Activated T-helper 1 cell treated with anti-CD3 and anti-CD28 coated beads, Interleukin-2, amount 50 U/mL, for 16 hours (primary cell): ENCODE measurements at places on chromosomes 11 and 22.

DNA sequence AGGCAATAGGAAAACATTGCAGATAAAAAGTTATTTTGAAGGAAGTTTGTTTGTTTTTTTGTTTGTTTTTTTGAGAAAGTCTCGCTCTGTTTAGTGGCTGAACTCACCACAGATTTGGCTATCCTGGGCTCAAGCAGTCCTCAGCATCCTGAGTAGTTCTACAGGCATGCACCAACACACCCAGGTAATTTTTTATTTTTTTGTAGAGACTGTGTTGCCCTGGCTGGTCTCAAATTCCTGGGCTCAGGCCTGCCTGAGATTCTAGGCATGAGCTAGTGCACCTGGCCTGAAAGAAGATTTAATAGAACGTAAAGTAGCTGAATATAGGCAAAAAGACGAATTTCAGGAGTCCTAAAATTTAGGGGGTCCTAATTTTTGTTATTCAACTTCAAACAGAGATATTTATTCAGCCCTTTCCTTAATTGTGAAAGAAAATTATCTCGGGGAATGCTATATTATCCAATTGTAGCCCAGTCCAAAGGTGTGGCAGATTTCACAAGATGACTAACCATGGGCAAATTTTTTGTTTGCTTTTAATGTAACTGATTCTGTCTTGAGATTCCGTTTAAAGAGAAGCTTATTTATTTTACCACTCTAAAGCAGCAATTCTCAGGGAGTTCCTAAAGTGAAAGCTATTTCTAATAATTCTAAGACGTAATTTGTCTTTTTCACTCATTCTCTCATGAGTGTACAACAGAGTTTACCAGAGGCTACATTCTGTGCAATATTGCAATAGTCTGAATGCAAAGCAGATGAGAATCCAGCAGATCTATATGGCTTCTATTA lies 940 bp downstream of the IL18 start:
- no peak for DNase-seq

DNA sequence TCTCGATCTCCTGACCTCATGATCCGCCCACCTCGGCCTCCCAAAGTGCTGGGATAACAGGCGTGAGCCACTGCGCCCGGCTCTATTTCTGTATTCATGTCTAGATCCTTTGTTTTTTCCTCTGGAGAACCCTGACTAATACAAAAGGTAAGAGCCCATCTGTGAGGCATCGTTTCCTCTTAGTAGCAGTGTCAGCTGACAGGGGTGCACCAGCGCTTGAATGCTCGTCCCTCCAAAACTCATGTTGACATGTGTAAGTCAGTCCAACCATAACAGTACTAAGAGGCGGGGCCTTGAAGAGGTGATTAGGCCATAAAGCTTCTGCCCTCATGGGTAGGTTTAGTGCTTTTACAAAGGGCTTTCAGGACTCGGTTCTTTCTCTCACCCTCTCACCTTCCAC lies 470.1 kb upstream of the B3GAT1 start:
- DNase-seq, result no peak

DNA sequence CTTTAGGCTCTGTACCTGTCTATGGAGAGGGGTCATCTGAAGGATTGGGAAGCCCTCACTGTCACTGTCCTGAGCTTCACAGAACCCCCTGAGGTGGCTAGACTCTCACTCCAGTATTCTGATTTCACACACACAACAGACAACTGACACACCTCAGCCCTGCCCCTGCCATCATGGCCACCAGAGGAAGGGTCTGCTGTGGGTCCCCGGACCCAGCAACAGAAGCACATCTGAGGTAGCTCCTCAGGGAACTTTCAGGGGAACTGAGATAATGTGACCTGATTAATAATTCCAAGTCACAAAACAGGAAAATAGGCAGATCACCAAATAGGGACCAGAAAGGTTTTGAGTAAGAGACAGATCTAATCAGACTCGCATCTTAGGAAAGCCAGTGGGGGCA lies 7.5 kb upstream of the C22orf39 start:
- DNase-seq, result no peak

DNA sequence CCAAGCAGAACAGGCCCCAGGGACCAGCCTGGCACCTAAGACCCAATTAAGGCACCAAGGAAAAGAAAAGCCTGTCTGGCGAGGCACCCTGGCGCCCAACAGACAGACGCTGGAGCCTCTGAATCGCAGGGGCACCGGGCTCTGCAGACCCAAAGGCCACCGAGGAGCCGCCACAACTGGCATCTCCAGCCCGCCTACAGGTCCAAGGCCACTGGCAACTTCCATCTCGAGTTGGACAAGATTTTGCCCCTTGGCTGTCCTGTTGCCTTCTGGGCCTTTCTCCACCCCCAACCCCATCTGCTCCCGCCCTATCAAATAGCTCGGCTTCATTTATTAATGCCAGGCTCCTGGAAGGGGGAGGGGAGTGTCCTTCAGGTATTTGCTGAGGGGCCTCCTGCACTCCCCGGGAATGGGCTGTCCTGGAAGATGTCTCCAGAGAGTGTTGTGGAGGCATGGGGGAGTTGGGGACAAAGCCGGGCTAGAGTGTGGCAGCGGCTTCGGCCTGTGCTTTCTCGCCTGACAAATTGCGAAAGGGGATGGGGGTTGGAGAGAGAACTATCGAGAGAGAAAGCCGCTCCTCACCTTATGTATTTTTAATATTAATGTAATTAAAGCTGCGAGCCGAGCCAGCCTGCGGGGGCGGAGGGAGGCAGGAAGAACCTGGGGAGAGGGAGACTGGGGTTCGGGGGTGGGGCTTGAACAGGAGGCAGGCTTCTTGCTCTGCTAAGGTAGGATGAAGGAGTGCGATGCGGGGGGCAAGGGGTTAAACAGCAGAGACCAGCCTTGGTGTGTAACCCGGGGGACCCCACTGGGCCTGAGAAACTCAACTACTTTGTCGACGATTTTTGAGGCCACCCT lies 2.0 kb downstream of the DSCAML1 start:
- no peak for DNase-seq

DNA sequence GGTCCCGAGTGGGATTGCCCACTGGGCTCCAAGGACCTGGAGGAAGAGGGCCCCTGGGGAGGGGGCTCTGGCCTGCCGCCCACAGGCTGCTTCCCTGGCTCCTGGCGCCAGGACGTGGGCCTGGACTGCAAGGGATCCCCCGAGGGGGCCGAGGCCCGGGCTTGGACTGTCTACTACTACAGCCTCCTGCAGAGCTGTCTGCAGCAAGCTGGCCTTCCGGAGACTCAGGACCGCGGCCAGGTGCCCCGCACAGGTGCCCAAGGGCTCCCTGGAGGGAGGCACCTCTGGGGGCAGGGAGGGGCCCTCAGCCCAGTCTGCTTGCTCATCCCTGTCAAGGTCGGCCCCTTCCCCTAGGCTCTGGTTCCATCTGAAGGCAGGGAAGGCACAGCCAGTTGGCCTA lies 1.9 kb downstream of the CARNS1 start:
- DNase-seq, result no peak

DNA sequence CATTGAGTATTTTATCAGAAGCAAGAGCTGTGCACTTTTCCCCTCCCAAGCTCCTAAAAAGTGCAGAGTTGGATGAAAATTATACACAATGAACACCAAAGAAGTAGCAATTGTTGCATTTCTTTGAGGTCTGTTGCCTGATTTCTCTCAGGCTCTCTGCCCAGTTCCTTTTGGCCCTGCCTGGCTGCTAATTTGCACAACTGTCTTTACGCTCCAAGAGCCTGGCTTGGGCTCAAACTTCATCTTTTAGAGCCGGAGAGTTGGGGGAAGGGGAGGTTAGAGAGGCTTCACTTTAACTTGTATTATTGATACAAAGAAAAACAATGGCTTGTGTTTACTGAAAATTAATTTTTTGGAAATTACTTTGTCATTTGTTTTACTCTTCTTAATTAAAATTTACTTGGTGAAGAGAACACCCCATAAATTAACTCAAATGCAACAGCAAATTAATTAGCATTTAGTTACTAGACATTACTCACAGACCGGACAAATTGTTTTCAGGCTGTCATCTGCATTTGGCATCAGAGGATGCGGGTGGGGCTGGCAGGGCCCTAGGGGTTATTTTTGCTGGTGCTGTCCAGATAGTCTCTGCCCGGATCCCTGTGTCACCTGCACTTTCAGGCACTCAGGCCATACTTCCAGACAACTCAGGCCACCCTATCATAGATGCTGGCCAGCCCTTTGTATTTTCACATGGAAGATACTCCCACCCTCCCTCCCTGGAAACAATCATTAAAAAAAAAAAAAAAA lies 407.3 kb downstream of the NXPE2 start:
- no peak for DNase-seq

GRCh38 chr22:30332551-30332950 lies 5.8 kb upstream of the TBC1D10A start:
- DNase-seq, result no peak

GRCh38 chr22:45702981-45703380 lies 31.3 kb downstream of the ATXN10 start:
- DNase-seq, result no peak

GRCh38 chr11:99571094-99571493 lies 550.3 kb downstream of the CNTN5 start:
- DNase-seq, result no peak

- no peak for DNase-seq
Observed at GRCh38 chr11:35605706-35606105, 12.6 kb upstream of the FJX1 start.

DNA sequence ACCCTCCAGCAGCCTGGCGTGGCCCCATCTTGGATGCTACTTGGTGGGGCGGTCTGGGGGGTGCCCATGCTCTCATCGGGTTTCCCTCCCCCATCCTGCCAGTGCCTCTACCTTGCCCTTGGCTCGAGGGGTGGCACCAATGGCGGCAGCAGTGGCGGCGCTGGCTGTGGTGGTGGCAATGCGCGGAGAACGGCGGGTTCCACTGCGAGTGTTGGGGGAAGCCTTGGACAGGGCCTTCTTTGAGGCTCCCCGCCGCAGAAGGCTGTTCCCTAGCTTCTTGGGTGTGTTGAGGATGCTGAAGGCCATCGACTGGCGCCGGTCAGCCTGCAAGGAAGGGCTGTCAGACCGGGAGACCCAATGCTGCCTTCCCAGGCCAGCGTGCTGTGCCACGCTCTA lies 5.1 kb downstream of the IL18BP start:
- no peak for DNase-seq

DNA sequence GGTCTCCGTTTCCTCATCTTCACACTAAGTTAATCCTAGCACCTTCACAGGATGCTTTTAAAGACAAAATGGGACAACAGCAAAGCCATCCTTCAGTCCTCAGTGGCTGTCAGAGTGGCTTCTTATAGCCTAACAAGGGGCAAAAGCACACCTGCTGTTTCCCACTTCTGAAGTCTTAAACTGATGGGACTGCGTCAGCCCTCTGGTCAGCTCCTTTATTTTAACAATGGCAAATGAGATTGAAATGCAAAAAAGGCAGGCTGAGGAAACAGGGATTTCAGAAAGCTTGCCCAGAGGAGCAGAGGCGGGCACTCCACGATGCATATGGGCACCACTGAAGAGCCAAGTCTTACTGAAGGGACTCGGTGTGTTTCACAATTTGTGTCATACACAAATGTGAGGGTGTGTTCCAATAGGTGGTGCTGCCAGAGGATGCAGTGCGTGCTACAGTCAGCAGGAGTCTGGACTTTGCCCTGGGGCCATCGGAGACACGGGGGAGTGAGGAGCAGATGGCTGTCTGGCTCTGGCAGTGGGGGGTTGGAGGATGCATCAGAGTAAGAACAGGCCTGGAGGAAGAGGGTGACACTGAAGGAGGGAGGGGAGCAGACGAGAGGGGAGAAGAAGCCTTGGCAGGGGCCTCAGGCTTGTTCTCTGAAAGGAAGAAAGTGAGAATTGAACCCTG lies 47.3 kb downstream of the TENM4 start:
- DNase-seq, result no peak

DNA sequence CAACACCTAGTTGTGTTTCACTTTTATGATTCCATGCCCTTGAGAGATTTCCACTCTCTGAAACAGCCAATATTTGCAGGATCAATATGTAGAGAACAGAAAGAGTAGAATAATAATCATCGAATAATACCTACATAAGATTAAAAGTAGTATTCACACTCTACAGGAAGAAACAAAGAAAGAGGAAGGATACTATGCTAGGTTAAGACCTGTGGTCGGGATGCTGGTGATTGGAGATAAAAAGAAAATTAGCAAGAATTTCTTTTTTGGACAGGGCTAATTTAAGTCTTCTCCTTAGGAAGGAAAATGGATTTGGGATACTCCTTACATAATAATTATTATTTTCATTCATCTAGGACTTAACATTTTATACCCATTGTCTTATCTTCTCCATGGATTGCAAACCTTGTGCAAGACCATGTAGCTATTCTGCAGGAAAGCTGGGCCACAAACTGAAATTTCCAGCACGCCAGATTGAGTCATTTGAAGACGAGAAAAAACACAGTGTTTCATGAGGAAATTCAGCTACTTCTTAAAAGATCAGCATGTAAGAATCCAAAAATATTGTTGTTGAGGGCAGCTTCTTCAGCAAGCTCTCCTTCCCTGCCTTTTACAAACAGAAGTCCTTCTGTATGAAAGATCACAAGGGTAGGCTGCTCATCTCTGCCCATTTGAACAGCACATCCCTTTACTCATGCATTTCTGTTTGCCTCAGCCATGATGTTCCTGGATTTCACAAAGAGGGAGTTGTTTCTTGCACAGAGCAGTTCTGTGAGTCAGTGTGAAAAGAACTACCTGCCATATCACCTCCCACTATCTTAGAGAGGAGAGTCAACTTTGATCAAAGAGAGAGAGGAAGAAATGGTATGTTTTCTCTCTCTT lies 90.7 kb downstream of the FAM76B start:
- DNase-seq, result no peak

DNA sequence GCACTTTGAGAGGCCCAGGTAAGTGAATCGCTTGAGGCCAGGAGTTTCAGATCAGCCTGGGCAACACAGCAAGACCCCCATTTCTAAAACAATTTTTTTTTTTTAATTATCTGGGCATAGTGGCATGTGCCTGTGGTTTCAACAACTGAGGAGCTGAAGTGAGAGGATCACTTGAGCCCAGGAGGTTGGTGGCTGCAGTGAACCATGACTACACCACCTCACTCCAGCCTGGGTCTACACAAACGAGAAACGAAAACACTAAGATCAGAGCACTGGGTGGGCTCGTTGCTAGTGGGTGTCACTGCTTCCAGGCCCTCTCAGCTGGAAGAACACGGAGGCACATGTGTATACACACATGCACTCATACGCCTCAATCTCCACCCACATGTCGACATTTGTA lies 4.1 kb upstream of the MOB2 start:
- no peak for DNase-seq

DNA sequence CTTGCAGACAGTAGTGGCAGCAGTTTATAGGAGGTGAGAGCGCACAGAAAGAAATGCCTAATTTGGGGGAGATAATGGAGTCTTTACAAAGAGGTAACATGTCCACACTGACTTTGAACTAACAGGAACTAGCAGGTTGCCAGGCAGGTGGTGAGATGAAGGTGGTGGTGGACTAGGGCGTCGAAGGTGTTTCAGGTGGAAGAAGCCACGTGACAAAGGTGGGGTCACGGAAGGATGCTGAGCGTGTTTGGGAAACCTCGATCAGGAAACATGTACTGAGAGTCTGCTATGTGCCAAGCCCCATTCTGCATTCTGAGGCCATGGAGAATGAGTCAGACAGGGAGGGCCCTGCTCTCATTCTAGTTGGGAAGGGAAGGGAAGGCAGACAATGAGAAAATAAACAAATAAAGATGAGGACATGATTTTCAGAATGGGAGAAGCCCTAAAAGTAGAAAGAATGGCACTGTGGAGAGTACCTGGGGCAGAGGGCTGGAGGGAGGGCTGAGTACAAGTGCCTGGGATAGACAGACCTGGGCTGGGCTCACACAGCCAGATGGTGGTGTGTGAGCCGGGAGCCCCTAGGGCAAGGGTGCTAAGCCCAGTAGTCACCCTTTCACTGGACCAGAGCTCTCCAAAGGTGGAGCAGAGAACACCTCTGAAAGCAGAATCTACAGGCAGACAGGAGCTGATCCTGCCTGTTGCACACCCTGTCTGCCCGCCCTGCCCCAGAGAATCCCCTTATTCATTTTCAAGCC lies 16.2 kb upstream of the NNMT start:
- DNase-seq, result no peak

GRCh38 chr11:39443424-39444022 lies 2015.9 kb downstream of the LRRC4C start:
- DNase-seq, result no peak
